ENCODE measurements at places on chromosomes 4 and X. TPM values are rescaled to one million over a fixed set of nuclear protein-coding genes. Genes with fewer than 3 reads are reported as not detected.

TRPC5OS gene
- total RNA-seq: not detected

PLAC1 gene
- total RNA-seq: not detected

- no peak for DNase-seq
Measured at GRCh38 chr4:155444721-155445120, 68.0 kb upstream of the MAP9 start.

DNA sequence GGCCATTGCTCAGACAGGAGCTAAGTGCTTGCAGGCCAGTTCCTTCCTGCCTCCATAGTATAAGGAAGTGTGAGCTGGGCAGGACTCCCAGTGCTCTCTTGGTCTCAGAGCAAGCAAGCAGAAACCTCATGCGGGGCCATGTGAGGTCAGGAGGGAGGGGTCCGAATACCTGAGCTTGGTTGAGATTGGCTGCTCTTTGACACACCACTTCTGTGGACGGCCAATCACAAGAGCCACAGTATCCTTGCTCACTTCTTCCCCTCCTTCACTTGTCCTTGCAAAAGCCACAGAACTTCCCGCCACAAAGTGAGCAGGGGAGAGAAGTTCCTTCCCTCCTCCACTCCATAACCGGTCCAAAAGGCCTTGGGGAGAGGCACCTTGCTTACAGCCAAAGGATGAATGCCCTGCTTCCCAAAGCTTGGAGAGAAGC, 56.7 kb downstream of the PRPS1 start:
- DNase-seq: no peak

GRCh38 chrX:10831716-10832502, 211.5 kb upstream of the MID1 start:
- DNase-seq: no peak

- no peak for DNase-seq
Measured at GRCh38 chrX:101136235-101136634, 38.2 kb downstream of the CENPI start.

DNA sequence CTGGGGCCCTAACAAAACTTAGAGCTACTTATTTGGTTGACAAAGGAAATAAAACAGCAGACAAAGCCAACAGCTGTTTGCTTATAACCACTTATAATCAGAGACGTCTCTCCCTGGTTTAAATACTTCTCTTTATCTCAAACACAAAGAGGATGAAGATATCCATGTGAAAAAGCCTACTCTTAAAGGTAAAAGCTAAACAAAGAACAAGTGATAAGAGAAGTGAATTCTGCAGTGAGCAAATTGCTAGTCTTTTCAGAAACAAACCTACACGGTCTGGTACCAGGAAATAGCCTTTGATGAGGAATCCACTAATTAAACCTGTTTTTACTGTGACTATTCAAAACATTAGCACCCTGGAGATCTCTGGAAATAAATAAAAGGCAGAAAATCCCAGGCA, 46.7 kb downstream of the GRIA3 start:
- no peak for DNase-seq

GRCh38 chr4:104735174-104735573, 240.5 kb upstream of the CXXC4 start:
- DNase-seq: no peak

DNA sequence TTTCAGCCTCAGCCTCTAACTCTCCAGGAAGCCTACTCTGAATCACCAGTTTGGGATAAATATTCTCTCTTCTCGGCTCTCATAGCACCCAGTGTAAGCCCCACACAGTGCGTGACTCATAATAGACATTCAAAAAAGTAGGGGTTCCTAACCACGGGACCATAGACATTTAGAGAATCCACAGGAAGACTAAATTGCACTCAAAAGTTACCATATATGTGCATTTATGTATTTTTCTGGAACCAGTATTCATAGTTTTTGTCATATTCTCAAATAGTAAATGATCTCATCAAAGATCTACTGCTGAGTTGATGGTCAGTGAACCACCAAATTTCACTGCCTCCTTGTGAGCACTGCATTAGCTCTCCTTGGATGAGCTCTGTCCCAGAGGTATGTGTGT, 625.7 kb downstream of the SMARCA1 start:
- no peak for DNase-seq

GRCh38 chr4:124061413-124061812, 651.1 kb downstream of the ANKRD50 start:
- DNase-seq: no peak

GRCh38 chrX:100995469-100995868, 26.0 kb downstream of the ARL13A start:
- no peak for DNase-seq

DNA sequence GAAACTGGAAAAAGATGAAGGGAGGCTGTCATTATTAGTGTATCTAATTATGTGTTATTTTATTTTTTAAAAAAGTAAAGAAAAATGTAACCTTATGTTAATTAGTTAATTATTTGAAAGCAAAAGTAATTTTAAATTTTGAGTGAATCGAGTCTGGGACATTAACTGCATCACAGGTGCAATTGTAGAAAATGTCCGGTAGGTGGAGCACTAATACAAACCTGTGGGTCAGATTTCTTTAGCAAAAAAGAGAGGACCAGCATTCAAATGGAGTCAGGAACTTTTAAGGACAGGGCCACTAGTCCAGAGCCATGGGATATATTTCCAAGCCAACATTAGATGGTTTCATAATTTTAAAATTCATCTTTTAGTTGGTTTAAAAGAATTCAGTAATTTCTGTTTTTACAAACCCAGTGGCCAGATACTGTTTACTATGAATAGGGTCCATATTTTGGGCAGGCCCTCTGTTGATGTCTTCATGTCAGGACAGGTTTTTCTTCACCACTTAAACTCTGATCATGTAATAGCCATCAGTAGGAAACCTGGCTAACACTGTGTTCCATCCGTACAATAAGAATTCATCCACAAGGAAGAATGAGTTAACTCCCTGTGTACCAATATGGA, 27.2 kb downstream of the BST1 start:
- peak; percentile 61 for DNase-seq

GRCh38 chr4:182513587-182514291, 270.5 kb downstream of the TENM3 start:
- DNase-seq: no peak

- peak; percentile 79 for DNase-seq
Measured at GRCh38 chrX:1392376-1393068, 609 bp upstream of the SLC25A6 start.
